Naive B cell (primary cell): ENCODE measurements at places on chromosomes 2 and 18.

DNA sequence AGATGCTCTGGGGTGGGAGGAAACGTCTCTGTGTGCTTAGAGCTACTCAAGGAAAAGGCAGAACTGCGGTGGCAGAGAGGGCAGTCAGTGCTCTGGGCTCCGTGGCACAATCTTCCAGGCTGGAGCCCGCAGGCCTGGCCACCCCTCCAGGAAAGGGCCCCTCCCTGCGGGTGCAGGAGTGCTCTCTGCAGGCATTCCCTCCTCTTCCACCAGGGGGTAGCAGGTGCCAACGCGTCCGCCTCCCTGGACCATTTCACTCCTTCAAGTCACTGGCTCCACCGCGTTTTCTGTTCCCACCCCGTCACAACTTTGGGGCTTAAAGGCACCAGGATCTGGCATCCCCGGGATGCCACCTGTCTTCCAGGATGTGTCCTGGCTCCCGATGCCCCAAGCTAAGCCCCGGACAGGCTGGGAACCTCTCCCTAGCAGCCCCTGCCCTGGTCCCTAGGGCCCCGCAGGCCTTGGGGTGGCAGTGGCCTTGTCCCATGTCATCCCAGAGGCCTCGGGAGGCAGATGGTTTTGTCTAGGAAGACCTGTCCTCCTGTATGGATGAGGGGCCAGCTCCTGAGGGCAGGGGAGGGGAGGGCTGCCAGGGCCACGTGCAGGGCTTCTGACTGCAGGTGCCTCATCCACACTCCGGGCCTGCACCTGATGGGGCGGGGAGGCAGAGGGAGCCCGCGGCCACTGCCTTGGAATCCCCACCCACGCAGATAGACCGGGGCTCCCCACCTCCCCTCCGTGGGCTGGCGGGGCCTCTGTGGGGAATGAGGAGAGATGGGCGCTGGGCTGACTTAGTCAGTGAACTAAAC lies 26.4 kb downstream of the KCNIP3 start:
- DNase-seq: no peak

DNA sequence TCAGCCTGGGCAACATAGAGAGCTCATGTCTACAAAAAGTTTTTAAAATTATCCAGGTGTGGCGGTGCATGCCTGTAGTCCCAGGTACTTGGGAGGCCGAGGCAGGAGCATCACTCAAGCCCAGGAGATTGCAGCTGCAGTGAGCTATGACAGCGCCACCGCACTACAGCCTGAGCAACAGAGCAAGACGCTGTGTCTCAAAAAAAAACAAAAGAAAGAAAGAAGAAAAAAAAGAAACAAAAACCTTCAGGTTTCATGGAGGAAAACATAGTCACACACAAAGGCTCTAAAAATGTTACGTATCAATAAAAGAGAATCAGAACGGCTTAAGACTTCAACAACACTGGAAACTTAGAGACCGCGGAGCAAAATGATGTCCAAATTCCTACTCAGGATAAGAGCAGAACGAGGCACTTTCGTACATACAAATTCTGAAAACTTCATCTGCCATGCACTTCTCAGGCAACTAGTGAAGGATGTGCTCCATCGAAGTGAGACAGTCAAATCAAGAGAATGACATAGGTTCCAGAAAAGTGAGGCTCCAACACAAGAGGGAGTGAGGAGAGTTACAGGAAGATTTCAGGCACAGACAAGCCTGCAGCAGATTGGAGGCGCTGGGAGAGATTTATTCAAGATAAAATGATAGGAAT lies 4.4 kb downstream of the HDLBP start:
- no peak for DNase-seq

- DNase-seq: no peak
Measured at GRCh38 chr18:37553633-37554398, 11.8 kb downstream of the CELF4 start.

DNA sequence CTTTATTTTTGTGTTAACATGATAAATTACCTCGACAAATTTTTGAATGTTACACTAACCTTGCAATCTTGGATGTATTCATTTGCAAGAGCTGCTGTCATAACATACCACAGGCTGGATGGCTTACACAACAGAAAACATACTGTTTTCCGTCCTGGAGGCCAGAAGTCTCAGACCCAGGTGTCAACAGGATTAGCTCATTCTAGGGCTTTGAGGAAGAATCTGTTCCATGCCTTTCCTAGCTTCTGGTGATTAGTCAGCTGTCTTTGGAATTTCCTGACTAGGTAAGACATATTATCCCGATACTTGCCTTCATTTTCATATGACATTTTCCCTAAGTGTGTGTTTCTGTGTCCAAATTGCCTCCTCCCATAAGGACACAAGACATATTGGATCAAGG lies 188.6 kb upstream of the CDH19 start:
- no peak for DNase-seq

DNA sequence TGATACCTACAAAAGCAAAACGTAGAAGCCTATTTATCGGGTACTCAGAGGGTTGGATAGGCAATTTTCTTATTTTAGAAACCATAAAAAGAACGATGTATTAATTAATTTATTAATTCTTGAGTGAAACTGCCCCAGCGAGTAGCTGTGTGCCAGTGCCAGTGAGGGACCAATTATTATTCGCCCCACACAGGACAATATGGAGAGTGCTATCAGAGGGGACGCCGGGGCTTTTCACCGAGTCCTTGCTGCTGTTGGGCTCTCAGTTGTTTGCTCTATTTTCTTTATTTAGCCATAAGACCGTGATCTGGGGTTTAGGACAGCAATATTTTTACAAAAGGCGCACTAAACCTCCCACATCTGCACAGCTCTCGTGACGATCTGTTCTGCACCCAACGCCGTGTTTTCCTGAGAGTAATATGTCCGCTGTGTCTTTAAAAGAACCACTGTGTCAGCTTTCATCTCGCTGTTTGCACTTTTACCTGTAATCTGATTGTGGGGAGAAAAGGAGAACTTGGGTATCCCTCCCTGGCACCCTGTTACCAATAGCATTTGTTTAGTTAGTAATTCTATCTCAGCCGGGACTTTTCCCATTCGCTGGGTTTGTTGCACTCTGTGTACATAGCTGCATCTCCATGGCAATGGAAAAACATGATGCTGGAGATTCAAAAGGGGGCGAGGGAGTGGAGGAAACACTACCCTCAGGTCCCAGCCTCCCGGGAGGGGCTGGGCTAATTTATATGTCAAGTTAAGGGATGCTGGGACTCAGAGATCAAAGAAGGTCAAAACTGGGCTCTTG lies 30.1 kb upstream of the ZNF516 start:
- no peak for DNase-seq

GRCh38 chr2:10075571-10076209 lies 4.5 kb downstream of the CYS1 start:
- no peak for DNase-seq

GRCh38 chr2:12733846-12734245 lies 17.1 kb downstream of the TRIB2 start:
- DNase-seq: no peak

- DNase-seq: no peak
Measured at GRCh38 chr2:239298116-239298804, 102.6 kb downstream of the HDAC4 start.

- no peak for DNase-seq
Measured at GRCh38 chr2:96161898-96162297, 16.7 kb upstream of the DUSP2 start.

GRCh38 chr2:105449076-105449475 lies 50.2 kb upstream of the FHL2 start:
- no peak for DNase-seq

- no peak for DNase-seq
Measured at GRCh38 chr2:128786316-128786715, 467.6 kb upstream of the HS6ST1 start.

DNA sequence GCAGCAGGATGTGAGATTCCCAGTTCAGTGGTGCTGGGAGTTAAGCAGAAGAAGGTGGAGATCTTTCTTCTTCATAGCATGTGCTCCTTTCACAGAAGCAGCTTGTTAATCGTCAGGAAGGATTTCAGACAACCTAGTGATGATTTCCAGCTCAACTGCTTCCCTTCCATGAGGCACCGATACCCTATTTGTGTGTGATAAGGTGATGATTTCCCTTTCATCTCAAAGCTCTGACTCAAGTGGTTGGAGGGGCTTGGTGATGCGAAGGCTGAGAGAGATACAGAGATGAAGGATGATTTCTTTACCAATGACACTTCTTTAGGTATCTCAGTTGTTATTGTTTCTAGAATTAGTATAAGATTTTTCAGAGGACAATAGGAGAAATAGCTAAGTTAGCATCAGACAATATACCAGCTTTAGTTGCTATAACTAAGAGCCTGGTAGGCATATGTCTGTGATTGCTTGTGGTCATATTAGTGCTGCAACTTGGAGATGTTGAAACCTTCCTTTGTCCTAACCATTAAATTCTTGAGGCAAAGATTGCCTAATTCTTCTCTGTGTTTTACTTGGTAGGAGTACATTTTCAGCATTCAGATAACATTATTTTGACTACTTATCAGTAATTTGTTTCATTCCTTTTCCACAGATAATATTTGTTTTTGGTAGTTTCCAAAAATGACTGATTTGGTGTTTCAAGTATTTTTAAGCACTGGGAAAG lies 111.3 kb downstream of the PLCL1 start:
- no peak for DNase-seq

DNA sequence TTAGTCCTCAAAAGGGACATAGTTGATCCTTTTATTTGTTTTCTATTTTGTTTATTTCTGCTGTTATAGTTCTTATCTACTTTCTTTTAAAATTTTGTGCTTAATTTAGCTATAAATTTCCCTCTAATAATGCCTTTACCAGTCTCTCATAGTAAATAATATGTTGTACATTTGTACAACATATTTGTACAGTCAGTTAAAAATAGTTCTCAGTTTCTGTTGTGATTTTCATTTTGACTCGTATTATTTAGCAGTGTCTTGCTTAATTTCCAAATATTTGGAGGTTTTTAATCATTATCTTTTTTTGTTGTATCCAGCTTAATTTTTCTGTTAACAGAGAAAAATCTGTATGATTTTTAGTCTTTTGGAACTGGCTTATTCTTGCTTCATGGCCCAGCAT lies 443.6 kb upstream of the TRIB2 start:
- no peak for DNase-seq

DNA sequence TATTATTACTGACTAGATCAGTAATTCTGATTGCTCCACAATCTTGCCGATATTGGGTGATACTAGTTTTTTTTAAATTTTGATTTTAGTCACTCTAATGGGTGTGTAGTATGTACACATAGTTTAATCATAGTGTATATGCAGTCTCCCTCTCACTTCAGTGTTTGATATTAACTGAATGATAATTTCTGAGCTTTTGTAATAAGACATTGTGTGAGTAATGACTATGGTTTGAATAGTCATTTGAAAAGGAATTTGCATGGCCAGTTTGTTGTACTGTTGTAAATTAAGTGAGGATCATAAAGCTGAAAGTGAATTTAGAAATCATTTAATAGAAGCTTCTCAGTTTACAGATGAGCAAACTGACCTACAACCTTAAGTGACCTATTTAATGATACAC lies 33.4 kb downstream of the USP14 start:
- DNase-seq: no peak

DNA sequence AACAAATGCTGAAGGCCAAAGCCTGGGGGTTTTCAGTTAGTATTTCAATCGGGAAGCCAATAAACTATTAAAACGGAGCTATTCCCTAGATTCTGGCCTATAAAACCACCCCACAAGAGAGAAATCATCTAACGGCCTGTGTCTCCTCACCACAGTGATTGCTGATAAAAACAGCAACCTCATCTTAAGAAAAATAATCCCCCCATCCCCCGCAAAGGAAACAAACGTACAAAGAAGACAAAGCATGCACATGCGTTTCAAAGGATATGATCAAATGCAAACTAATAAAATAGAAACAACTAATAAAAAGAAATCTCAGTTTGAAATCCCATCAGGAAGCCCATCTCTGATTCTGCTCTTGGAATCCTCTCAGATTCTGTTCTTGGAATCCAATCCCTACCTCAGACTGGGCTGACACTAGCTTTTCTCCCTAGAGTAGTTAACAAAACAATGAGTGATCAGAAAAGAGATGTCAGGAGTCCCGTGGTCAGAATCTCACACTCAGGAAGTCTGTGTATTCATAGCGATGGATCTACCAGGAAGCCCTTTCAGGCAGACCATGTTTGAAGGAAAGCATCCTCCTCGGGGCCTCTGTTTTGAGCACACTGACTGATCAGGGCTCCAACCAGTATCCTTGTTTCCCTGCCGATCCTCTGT lies 150.7 kb downstream of the THADA start:
- no peak for DNase-seq

DNA sequence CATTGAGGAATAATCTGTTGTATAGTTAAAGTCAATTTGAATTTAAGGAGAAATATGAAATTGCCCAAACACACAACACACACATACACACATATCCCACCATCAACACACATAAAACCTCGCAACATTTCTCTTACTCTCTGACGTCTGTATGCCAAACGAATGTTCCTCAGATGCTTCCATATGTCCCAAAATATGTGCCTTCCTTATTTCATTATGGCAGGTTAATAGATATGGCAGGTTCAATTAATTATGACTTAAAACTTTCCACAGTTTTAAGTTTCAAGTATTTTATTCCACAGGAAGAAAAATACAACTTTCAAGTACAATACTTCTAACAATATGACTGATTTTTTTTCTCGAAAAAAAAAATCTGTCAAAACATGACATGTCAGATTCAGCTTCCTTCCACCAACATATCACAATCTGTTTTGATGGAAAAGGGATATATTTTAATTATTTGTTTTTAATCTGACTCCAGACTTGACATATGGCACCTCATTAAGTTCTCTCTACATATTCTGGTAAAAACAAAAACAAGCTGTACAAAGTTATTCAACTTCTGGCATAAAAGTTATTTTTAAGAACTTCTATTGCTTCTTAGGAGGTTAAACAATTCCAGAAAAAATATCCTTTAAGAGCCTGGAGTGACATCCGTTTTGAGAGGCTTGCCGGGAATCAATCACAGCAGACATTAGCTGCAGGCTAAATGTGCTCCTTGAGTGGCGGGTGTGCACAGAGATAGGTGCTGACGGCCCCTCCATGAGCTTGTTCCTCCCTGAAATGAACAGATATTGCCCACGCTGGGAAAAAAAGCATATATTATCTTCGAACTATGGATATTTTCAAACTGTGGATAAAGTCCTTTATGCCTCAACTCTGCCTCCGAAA lies 812.7 kb downstream of the DCDC2C start:
- no peak for DNase-seq

- no peak for DNase-seq
Measured at GRCh38 chr18:27413495-27414401, 228.6 kb upstream of the CHST9 start.

DNA sequence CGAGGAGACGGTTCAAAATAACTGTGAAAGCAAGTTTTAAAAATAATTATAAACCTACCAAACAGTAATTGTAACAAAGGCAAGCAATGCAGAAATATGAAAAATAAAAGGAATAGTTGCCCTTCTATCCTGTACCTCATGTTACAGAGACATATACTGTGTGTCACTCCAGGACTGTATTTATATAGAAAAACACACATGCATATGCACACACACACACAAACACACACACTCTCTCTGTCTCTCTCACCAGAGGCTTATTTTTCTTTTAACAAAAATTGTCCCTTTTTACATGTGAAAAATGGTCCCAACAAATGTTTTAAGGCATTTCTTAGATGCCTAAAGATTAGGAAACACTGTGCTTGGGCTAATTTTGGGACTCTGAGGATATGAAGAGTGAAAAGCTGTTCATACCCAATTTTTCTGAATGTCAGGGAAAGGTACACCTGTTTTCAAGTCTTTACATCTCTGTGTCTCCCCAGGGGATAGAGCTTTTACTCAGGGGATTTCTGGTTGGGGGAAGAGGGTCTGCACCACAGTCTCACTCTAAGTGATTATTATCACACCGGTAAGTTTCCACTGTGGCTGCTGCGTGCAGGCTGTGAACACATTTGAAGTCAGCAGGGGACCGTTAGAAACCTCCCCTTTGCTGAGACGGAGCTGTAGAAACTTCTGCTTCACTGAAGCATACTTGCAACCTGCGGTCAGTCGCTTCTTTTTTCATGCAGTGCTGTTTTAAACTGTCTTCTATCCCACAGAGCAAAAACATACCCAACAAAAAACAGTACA lies 51.4 kb upstream of the SPAG16 start:
- peak; percentile 84 for DNase-seq
